ENCODE measurements at places on chromosomes 16 and 17.

GRCh38 chr16:63442246-63442645 lies 1406.0 kb upstream of the CDH8 start:
- DNase-seq: no peak

GRCh38 chr17:13054666-13055065 lies 36.8 kb upstream of the ELAC2 start:
- DNase-seq: no peak

GRCh38 chr17:43574348-43574747 lies 28.2 kb upstream of the ETV4 start:
- no peak for DNase-seq

GRCh38 chr17:14745541-14745940 lies 444.7 kb downstream of the HS3ST3B1 start:
- no peak for DNase-seq

DNA sequence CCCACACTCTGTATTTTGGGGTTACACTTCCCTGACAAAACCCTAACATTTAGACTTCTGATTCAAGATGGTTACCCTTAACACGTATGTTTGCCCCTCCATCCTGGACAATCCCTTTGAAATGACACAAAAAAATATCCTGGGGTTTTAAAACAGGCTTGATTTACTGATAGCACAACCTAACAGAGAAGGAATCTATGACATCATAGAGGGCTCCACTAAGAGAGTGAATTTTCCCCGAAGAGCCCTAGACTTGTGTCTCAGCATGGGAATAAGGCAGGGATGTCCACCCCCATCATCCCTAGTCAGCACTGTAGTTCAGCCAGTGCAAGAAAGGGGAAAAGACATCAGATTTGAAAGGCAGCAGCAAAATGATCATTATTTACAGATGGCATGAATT lies 15.8 kb upstream of the SRCIN1 start:
- no peak for DNase-seq

DNA sequence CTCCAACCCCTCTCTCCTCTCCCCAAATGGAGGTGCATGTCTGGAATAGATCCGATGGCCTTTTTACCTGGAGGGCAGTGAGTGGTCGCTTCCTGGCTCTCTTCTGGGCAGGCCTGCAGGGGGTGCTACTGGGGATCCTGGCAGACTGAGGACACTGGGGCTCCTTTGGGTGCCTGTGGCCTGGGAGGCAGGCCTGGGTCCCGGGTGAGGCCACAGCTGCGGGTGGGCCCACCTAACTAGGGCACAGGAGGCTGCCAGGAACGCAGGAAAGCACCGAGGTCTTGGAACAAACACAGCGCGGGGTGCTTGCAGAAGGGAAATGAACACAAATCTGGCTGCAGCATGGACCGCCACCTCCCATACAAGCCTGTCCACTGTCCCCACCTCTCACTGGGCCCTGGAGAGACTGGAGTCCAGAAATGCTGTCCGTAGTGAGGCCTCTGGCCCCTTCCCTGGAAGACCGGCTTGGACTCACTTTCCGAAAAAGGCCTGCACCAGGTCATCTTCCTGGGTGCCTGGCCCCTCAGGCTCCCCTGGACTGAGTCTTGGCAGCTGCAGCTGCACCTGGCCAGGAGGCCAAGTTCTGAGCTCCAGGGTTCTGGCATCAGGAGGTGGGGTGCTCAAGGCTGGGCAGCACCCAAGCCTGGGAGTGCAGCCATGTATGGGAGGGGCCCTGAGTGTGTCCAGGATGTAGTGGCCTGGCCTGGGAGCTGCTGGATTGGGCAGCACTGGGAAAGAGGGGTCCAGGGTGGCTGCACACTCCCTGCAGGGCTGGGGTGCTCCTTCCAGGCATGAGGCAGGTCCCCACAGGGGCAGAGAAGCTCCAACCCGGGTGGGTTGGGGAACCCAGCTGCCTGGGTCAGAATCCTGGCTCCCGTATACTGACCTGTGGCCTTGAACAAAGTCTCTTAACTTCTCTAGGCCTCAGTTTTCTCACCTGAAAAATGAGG lies 195.1 kb downstream of the IRF8 start:
- DNase-seq: no peak

GRCh38 chr16:27595993-27596392 lies 46.0 kb downstream of the KATNIP start:
- DNase-seq: no peak

- DNase-seq: no peak
Observed at GRCh38 chr17:50787106-50787505, 19.8 kb upstream of the ANKRD40CL start.

DNA sequence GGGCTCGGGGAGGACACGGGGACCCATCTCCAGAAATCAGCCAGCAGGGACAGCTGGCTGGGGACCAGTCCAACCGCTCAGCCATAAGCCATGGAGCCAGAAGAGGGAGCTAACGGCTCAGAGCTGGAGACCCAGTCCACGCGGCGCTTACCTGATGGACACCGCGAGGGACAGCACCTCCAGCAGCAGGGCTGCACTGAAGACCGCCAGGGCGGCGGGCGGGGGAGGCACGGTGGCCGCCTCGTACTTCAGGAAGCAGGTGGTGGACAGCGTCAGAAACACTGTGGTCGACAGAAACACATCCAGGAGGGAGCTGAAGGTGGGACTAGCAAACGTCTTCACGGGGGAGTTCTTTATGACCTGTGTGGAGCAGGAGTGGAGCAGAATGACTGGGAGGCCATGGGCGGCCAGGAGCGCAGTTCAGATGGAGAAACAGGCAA lies 102.6 kb upstream of the CREBBP start:
- no peak for DNase-seq

DNA sequence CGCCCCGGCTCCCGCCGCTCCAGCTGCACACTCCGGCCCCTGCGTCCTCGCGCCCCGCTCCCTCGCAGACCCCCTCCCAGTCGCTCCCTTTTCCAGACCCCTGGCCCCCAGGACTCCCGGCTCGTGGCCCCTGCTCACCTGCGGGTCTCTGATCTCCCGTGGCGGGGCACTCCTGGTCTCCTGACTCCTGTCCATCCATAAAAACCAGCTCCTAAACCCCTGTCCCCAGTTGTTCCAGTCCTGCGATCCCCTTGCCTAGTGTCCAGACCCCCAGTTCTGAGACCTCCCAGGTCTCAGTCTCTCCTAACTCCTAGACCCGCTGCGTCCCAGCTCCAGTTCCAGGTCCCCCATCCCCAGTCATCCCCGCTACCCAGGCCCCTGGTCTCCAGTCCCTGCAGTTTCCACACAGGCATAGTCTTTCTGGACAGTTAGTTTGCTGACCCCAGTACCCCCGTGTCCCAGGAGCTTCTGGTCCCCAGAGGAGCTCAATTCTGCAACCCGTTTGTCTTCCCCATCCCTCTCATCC lies 379 bp downstream of the SNX29 start:
- no peak for DNase-seq
